ENCODE measurements at places on chromosomes 4 and X.

DNA sequence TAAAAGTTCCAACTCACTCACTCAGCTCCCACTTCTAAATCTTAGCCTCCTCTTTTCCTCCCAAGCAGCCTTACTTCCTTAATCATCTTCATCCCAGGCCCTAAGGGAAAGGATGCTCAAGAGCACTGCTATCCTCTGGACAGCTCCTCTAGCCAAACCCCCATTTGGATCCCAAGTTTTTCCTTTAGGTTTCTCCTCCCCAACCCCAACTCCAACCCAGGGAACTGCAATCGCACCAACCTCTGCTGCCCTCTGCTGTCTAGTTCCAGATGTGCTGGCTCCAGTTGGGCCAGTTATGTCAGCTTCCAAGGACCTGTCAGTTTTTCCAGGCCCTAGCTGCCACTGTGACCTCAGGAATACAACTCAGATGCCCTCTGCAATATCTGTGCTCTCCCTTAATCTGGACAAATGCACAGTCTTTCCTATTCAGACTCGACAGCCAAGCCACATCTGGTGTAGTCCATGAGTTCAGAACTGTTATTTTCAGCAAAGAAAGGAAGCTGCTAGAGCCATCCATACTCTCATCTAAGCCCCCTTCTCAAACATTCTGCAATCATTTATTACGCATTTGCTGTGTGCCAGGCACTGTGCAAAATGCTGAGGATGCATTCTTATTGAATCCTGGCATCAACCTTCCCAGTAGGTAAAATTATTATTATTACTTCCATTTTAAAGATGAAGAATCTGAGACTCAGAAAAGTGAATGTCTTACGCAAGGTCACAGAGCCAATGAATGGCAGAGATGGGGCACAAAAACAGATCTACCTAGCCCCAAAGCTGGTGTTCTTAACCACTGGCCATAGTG, 12.3 kb upstream of the XPNPEP2 start:
- no peak for DNase-seq
- no peak overlapping the region for H3K27ac ChIP-seq
- no peaks in the 10 kb centered on the region for H3K36me3 ChIP-seq
- no peaks in the 10 kb centered on the region for H3K4me1 ChIP-seq
- H3K4me3 ChIP-seq = no peak overlapping the region
- no peaks in the 10 kb centered on the region for H3K27me3 ChIP-seq

DNA sequence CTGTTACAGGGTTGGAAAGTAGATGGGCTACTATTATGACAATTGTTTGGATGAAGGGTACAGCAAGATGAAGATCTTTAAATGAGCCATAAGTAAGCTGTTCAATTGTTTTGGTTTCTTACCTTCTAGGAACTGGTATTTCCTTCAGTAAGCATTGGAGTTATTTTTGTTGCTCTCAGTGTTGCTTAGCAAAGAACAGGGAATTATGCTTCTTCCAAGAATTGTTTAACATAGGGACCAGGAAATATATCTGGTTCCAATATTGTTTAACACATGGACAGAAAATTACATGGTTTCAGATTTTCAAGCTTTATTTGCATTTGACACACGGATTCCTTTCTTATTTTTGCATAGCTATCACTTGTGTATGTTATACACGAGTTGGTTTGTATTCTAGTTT, 1999.0 kb downstream of the ARAP2 start:
- H3K36me3 ChIP-seq = no peaks in the 10 kb centered on the region
- H3K27me3 ChIP-seq = no peaks in the 10 kb centered on the region
- no peak for DNase-seq
- H3K4me1 ChIP-seq = no peaks in the 10 kb centered on the region

GRCh38 chr4:147096667-147097604, 151.3 kb upstream of the TTC29 start:
- no peak for DNase-seq
- H3K36me3 ChIP-seq = no peaks in the 10 kb centered on the region
- no peak overlapping the region for H3K27ac ChIP-seq
- no peak overlapping the region for H3K4me3 ChIP-seq
- H3K27me3 ChIP-seq = no peaks in the 10 kb centered on the region

GRCh38 chrX:257681-258289, 23.4 kb upstream of the PLCXD1 start:
- peaks cover 10% of the 10 kb centered on the region for H3K4me1 ChIP-seq
- no peak overlapping the region for H3K4me3 ChIP-seq
- H3K27me3 ChIP-seq = peaks cover 8% of the 10 kb centered on the region
- no peaks in the 10 kb centered on the region for H3K36me3 ChIP-seq
- H3K27ac ChIP-seq = no peak overlapping the region

- H3K27ac ChIP-seq = no peak overlapping the region
- H3K4me3 ChIP-seq = no peak overlapping the region
- H3K4me1 ChIP-seq = peaks cover 13% of the 10 kb centered on the region
- H3K36me3 ChIP-seq = no peaks in the 10 kb centered on the region
- no peaks in the 10 kb centered on the region for H3K27me3 ChIP-seq
Observed at GRCh38 chrX:71621603-71622002, 3.3 kb upstream of the CXCR3 start.

DNA sequence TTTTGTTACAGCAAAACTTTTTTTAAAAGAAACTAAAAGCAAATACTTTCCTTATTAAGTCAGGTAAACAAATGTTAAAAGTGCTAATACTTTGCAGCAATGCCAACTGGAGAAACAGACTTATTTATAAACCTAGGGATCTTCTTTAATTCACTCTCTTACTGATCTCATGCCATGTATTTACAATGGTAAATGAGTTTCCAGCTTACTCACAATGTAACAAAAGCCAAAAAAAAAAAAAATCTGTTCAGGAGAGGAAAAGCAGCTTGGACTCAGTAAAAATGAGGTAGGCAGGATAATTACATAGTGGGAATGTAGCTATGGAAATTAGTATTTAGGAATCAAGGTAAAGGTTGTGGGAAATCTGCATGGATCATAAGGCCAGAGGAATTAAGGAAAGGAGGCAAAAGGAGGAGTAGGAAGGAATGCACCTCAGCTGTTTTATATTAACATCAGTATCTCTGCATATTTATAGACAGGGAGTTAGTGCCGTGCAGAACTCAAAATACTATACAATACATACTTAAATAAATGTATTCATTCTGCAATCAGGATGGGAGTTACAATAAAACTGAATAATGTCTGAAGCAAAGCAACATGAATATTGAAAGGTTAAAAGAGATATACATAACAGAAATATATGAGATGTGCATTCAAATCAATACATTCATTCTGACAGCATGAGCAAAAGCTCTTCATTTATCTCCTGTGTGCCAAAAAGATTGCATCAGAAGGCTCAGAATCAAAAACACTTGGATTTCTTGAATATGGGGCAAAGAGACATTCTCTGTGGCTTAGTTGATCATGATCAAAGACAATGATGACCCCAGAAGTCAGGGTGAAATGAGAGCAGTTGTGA, 57.9 kb upstream of the ETNPPL start:
- no peaks in the 10 kb centered on the region for H3K36me3 ChIP-seq
- H3K4me3 ChIP-seq = no peak overlapping the region
- DNase-seq = no peak
- no peak overlapping the region for H3K27ac ChIP-seq

DNA sequence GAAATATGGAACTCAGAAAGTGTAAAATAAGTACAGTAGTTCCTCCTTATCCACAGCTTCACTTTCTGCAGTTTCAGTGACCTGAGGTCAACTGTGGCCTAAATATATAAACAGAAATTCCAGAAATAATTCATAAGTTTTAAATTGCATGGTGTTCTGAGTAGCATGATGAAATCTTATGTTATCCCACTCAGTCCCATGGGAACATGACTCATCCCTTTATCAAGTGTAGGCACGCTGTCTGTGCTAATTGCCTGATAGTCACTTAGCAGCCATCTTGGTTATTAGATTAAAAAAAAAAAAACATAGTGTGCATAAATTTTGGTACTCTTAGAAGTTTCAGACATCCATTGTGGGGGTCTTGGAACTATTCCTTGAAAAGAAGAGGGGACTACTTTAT, 983.4 kb upstream of the ADGRL3 start:
- no peak overlapping the region for H3K4me3 ChIP-seq
- no peak for DNase-seq
- no peaks in the 10 kb centered on the region for H3K36me3 ChIP-seq
- H3K27me3 ChIP-seq = no peaks in the 10 kb centered on the region
- H3K4me1 ChIP-seq = no peaks in the 10 kb centered on the region

DNA sequence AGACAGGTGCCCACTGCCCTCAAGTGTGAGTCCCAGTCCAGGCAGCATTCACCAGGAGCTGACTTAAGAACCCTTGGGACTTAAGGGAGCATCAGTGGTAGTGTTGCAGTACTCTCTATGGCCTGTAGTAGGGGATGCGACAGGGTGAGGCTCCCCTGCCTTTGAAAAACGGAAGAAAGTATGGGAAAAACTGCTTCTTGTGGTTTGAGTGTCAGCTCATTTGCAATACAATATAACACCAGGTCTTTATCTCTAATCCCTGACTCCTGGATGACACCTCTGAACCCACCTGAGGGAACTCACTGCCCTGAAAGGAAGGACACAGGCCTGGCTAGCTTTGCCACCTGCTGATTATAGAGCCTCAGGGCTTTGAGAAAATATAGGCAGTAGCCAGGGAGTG, 176.0 kb downstream of the SMARCA1 start:
- no peaks in the 10 kb centered on the region for H3K36me3 ChIP-seq
- no peak overlapping the region for H3K4me3 ChIP-seq
- no peaks in the 10 kb centered on the region for H3K27me3 ChIP-seq

- no peaks in the 10 kb centered on the region for H3K36me3 ChIP-seq
- H3K27ac ChIP-seq = no peak overlapping the region
- DNase-seq = no peak
- H3K4me1 ChIP-seq = peaks cover 3% of the 10 kb centered on the region
Observed at GRCh38 chr4:147709999-147710398, 21.9 kb upstream of the ARHGAP10 start.

All from suprapubic skin (tissue), 4 donors.